ENCODE measurements at places on chromosomes 2 and 18.

- no peak for DNase-seq
Observed at GRCh38 chr18:57791911-57792310, 11.2 kb downstream of the ATP8B1 start.

GRCh38 chr2:145169285-145169684 is 649.4 kb upstream of the ZEB2 start:
- DNase-seq, result no peak

DNA sequence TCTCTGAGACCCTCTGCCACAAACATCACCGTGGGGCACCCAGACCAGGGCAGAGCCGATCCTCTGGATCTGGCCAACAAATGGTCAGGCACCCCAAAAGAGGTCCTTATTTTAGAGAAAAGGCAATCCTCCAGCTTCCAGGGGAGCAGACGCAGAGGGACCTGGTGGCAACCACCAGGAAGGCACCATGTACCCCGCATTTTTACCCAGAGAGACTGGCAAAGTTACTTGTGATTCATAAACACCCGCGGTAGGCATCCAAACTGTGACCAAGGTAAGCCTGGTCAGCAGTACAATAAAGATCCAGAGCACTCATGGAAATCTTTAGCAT is 10.5 kb downstream of the LIMS2 start:
- DNase-seq, result no peak

DNA sequence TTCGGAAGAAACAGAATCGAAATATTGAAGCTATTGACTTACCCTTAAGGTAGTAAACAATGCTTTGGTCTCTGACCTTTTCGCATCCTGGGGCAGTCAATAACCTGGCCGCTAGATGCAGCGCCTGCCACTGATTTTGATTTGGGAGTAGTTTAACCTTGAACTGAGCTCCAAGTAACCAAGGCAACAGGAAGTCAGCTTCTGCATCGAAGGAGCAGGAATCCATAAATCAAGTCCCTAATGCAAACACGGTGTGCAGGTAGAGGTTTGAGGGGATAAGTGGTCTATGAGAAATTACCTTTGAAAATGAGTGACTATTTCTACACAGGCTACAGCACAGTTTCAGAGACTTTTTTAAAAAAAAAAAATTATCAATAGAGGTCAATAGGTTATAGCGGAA is 353.5 kb downstream of the SETBP1 start:
- no peak for DNase-seq

GRCh38 chr2:133569286-133569830 is 1.1 kb upstream of the NCKAP5 start:
- DNase-seq, result no peak

GRCh38 chr2:23211987-23212583 is 172.9 kb upstream of the KLHL29 start:
- DNase-seq, result no peak

- no peak for DNase-seq
Observed at GRCh38 chr2:38945372-38945771, 55.7 kb downstream of the ARHGEF33 start.

DNA sequence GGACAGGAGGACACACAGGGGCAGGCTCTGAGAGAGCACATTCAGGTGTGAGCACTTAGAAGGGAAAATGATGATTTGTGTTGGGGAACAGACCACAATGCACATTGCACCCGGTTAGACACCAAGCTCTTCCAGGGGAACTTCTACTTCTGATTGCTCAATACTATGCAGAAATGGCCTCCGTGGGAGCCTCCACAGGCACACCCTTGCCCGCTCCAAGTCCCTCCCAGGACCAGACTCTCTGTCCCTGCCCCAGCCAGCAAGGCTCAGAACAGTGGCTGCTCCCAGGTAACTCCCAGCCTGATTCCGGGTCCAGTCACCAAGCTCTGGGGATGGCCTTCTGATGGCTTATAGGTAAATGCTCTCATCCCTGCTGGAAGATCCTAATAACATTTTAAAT is 56.2 kb downstream of the BCL2L11 start:
- no peak for DNase-seq

GRCh38 chr2:71348302-71348701 is 16.7 kb downstream of the ZNF638 start:
- DNase-seq, result no peak

- DNase-seq, result no peak
Observed at GRCh38 chr2:40048506-40048905, 269.4 kb upstream of the THUMPD2 start.

DNA sequence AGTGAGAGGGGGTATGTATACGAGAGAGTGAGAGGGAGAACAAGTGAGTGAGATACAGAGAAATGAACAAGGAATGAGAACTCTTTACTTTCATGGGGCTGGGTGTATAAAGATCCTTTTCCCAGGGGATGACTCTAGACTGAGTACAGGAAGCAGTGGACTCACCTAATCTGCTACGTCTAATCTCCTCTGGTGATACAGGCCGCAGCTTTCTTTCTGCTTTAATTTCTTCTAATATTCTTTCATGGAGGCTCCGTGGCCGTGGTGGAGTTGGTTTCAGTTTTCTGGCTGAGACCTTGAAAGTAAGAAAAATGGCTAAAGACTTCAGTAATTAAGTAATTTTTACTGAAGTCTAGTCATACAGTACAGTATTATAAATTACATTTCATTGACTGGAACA is 85.2 kb downstream of the PRELID3A start:
- no peak for DNase-seq

GRCh38 chr2:113275556-113276215 is 3.0 kb downstream of the PAX8 start:
- DNase-seq, result no peak

DNA sequence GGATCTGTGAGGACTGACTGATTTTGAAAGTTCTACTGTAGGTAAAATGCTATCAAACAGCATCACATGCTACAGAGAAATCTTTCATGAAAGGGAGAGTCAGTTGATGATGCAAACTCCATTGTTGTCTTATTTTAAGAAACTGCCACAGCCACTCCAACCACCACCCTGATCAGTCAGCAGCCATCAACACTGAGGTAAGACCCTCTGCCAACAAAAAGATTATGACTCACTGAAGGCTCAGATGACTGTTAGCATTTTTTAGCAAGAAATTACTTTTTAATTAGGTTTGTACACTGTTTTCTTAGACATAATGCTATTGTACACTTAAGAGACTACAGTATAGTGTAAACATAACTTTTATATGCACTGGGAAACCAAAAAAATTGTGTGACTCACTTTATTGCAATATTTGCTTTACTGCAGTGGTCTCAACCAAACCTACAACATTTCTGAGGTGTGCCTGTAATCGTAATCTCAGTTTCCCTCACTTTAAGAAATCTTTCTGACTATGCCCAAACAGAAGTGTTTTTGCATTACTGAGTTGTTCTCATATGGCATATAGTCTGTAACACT is 42.8 kb downstream of the METTL8 start:
- DNase-seq, result peak; percentile 79

- no peak for DNase-seq
Observed at GRCh38 chr2:27441958-27442919, at the start of gene KRTCAP3. TSS of gene KRTCAP3 (plus strand) at chr2:27442381. CDS start at chr2:27442413, 32 bp downstream.

DNA sequence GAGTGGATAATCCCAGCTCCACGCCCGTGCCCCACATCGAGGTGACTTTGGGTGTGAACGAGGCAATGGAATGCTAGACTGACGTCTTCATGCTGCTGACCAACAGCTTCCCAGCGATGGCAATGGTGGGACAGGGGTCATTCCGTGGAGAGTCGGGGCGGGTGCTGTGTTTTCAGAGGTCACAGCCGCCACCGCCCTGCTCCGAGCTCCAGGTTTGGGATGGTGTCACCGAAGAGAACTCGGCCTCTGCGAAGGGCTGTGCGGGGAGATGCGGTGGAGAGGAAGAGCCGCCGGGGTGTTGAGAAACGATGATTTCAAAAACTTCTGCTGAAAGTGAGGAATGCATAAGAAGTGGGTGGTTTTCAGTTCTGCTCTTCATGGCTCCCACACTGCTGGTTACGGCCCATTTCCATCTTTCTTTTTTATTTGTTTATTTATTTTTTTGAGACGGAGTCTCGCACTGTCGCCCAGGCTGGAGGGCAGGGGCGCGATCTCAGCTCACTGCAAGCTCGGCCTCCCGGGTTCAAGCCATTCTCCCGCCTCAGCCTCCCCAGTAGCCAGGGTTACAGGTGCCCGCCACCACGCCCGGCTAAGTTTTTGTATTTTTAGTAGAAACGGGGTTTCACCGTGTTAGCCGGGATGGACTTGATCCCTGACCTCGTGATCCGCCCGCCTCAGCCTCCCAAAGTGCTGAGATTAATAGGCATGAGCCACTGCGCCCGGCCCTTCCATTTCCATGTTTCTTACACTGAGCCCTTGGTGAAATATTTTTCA is 142.6 kb downstream of the RTP5 start:
- no peak for DNase-seq

DNA sequence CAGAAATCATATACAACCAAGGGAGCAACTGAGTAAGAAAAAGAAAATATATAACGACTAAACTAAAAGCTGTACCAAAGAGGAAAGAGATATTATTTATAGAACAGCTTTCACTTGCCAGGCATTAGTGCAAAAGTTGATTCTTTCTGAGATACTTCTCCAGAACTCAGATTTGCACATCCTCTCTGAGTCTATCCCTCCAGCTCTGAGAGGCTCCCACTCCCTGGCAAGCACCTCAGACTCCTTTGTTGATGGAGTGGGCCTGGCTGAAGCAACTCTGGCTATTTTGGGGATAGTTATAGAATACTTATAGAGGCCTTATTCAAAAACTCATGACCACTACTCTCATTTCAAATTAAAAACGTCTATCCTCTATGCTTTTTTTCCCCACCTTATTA is 501.6 kb upstream of the TNP1 start:
- DNase-seq, result no peak

- no peak for DNase-seq
Observed at GRCh38 chr2:11102956-11103860, 52.1 kb upstream of the SLC66A3 start.

- DNase-seq, result no peak
Observed at GRCh38 chr2:70463997-70464396, 89.6 kb downstream of the TGFA start.

- DNase-seq, result no peak
Observed at GRCh38 chr2:13351068-13351467, 634.3 kb downstream of the TRIB2 start.

DNA sequence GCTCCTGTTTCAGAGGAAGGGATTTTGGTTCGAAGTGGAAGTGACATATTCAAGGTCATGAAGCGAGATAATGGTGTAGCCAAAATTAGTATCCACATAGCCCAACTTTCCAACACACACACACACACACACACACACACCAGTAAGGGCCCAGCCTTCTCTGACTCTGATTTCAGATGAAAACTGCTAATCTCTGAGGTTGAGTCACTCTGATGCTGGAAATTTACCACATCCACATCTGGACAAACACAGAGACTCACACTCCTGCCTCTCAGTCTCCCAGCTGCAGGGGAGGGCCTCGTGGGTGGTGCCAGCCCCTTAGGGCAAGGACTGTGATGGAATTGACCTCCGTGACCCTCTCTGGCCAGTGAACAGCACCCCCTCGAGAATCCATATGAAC is 29.0 kb upstream of the SLC35F6 start:
- peak; percentile 72 for DNase-seq

DNA sequence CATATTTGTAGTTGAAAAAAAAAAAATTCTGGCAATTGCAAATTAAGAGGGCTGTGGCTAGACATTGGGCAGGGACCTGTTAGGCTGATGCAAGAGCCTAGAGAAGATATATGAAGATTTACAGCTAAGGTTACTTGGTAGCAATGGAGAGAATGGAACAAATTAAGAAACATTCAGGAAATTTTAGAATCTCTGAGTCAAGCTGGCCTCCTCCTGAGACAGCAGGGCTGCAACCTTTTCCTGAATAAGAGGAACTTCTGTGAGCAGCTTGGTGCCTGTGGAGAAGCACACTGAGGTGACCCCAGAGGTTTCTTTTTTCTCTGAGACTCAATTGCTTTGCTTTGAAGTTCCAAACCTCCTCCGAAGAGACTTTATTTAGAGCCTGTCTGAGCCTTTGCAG is 118.6 kb upstream of the LRATD1 start:
- no peak for DNase-seq

DNA sequence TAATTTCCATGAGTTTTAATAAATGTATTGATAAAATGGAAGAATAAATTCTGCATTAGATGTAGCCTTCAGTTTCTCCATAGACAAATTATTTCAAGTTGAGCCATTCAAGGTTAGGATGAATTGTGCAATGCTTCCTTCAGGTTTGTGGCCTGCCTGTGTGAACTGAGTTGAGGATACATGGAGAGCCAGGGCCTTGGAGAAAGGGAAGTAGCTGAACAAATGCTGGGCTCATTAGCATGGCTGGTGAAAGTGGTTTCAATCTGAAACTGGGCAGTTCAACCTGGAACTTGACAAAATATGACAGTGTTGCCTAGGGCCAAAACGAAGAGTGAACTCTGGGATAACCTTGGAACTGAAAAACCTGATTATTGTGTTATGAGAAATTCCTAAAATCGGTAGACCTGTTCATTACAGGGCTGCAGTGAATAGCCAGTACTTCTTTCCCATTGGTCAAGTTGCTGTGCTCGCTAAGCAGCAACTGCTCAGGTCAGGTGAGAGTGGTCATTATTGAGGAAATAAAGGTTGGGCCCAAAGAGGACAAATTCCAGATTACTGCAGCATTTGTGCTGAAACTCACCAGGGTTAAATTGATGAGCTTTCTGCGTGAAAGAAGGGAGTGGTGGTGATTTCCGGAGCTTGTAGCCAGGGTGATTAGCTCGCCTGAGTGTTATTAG is 12.7 kb downstream of the INPP1 start:
- no peak for DNase-seq

- DNase-seq, result no peak
Observed at GRCh38 chr2:74168739-74169138, 9.9 kb downstream of the MOB1A start.

GRCh38 chr2:188294352-188294926 is 2.8 kb downstream of the GULP1 start:
- no peak for DNase-seq

GRCh38 chr2:3837086-3837485 is 133.7 kb downstream of the DCDC2C start:
- DNase-seq, result no peak

- DNase-seq, result peak; percentile 82
Observed at GRCh38 chr2:98378901-98379300, 32.6 kb downstream of the CNGA3 start.

GRCh38 chr18:25827961-25828561 is 262.4 kb downstream of the SS18 start:
- DNase-seq, result peak; percentile 15

Measured in MG63 (cell line).